Activated CD8-positive, alpha-beta memory T cell treated with anti-CD3 and anti-CD28 coated beads for 4 hours (primary cell): ENCODE measurements at places on chromosomes 4 and X.
A peak's percentile ranks its signal among the peaks of the same experiment; 100 is the strongest.

- no peak for DNase-seq
Observed at GRCh38 chrX:135330706-135331105, 21.4 kb downstream of the ETDC start.

- DNase-seq = no peak
Observed at GRCh38 chr4:24067367-24068193, 177.7 kb upstream of the PPARGC1A start.

DNA sequence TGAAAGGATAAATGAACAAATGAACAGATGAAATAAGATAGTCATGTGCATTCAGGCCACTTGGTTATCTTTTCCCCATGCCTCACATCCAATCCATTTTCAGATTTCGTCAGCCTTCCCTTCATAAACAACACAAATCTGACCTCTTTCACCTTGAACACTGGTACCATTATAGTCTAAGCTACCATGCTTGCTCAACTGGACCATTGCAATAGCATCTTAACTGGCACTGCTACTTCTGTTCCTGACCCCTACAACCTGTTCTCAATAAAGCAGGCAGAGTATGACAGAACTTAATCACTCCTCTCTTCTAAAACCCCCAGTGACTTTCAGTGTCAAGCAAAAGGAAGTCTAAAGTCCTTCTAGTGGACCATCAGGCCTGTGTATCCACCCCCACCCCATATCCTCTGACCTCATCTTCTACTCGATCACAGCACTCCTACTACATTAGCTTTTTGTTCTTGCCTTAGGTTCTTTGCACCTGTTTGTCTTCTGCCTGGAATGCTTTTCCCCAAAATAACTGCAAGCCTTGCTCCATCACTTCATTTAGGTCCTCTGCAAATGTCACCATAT is 40.7 kb downstream of the LARP7 start:
- no peak for DNase-seq

GRCh38 chrX:137166591-137166990 is 132.8 kb upstream of the GPR101 start:
- DNase-seq = no peak

DNA sequence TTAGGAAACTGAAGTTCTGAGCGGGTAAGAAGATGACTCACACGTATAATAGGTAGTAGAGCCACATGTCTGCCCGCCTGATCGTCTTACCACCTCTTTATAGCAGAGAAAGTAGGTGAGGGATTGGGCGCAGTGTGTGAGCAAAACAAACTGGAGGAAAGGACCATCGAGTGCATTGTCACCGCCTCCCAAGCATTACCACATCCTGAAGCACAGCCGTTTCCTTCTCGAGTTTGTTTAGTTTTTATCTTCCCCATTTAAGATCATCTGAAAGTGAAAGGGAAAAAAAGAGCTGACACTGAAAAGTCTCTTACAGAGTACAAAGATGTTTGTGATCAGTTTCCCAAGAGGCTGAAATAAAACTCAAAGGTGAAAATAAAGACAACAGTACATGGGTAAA is 14.8 kb downstream of the PDK3 start:
- peak; percentile 36 for DNase-seq
